Activated T-cell treated with anti-CD3 and anti-CD28 coated beads, Interleukin-2, amount 50 U/mL, for 24 hours (primary cell): ENCODE measurements at places on chromosomes 7 and 10.

- DNase-seq = no peak
Measured at GRCh38 chr10:114392112-114392835, 12.0 kb downstream of the AFAP1L2 start.

- DNase-seq = no peak
Measured at GRCh38 chr10:97134983-97135382, 50.8 kb downstream of the SLIT1 start.

DNA sequence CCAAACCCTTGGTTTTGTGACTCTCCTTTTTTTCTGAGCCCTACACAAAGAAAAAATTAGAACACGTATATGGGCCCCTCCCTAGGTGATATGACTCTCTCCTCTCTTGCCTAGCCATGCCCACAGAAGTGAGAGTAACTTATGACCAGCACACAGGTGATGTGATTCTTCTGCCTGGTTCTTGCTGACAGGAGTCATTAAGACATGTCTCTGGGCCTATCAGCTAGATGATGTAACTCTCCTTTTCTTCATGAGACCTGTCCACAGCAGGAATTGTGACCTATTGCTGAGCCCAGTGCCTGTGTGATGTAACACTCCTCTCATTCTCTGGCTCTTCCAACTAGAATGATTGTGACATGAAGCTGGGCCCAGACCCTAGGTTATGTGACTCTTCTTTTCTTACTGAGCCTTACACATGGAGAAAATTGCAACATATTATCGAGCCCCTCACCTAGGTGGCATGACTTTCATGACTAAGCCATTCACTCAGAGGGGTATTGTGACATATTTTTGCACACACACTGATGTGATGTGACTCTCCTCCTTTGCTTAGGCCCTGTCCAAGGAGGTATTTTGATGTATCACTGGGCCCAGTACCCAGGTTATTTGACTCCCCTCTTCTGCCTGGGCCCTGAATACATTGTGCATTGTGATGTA is 31.4 kb upstream of the ZNF107 start:
- DNase-seq = no peak

DNA sequence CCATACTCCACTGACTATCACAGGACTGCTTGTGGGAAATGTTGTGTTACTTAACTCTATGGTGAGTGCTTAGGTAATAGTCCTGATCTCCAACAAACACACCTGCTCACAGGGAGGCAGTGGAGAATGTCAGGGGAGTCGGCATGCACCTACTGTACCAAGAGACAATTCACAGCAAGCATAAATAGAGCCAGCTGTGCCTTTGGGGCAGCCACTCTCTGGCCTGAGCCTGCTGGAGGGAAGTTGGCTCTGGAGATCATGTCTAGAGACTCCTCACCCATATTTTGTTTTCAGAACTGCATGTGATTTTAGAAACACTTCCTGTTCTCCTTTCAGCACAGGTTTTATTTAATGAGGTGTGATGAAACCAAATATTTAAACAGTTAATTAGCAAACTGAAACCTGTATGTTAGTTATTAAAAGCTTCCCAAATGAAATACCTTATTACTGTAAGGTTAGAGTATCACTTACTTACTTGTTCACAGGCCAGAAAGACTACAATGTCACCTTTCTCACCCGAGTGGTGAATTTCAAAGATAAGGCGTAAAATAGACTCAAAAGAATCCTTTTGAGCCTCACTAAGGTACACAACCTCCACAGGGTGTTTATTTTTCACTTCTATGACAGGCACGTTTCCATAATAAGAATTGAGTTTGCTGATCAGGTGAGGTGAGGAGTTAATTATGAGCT is 21.8 kb downstream of the DHX32 start:
- no peak for DNase-seq

GRCh38 chr7:14389181-14389591 is 399.7 kb upstream of the ETV1 start:
- no peak for DNase-seq
